Hypothalamus (tissue), 51 donors: ENCODE measurements at places on chromosomes 4 and X.

- no peak for DNase-seq
Measured at GRCh38 chr4:96952610-96953009, 1112.7 kb downstream of the PDHA2 start.

GRCh38 chr4:122555216-122555615 is 65.7 kb downstream of the IL21 start:
- no peak for DNase-seq

GRCh38 chrX:81411517-81411916 is 209.6 kb downstream of the SH3BGRL start:
- no peak for DNase-seq

GRCh38 chr4:111839141-111839540 is 306.1 kb upstream of the FAM241A start:
- no peak for DNase-seq

DNA sequence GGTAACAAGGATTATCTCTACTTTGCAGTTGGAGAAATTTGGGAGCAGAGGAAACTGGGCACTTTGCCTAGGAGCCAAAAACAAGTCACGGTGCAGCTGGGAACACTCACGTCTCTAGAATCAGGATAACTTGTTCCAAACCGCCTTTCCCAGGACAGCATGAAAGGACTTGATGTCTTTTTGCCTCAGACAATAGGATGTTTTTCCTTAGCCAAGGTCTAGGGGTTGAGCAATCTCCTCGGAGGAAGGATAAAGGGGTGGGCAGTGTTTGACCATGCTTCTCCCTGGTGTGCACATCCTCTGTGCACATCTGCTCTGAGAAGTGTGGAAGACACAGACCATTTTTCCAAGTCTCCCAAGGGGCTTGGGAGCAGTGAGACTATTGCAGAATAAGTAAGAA is 1.7 kb upstream of the SPARCL1 start:
- DNase-seq = peak; percentile 28

- DNase-seq = no peak
Measured at GRCh38 chrX:139826065-139827044, 106.5 kb downstream of the ATP11C start.

- no peak for DNase-seq
Measured at GRCh38 chr4:47193179-47193578, 161.8 kb downstream of the GABRB1 start.

- DNase-seq = no peak
Measured at GRCh38 chr4:146165221-146165620, 10.3 kb upstream of the LSM6 start.

DNA sequence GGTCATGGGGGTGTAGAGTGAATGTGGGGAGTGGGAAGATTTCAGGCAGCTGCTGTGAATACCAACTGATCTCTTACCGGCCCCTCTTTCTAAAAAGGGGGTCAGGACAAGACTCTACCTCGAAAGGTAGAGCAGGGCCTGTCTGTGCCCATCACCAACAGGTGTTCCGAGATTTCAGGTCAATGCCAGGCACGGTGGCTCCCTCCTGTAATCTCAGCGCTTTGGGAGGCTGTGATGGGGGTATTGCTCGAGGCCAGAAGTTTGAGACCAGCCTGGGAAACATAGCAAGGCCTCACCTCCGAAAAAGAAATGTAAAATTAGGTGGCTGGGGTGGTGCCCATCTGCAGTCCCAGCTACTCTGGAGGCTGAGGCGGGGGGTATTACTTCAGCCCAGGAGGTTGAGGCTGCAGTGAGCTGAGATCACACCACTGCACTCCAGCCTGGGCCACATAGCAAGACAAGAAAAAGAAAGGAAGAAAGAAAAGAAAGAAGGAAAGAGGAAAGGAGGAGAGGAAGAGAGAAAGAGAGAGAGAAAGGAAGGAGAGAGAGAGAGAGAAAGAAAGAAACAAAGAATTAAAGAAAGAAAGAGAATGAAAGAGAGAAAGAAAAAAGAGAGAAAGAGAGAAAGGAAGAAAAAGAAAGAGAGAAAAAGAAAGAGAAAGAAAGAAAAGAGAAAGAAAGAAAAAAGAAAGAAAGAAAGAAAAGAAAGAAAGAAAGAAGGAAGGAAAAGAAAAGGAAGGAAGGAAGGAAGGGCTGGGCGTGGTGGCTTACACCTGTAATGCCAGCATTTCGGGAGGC is 50.1 kb downstream of the CRLF2 start:
- no peak for DNase-seq

GRCh38 chr4:173091362-173091761 is 77.2 kb upstream of the GALNT7 start:
- no peak for DNase-seq

DNA sequence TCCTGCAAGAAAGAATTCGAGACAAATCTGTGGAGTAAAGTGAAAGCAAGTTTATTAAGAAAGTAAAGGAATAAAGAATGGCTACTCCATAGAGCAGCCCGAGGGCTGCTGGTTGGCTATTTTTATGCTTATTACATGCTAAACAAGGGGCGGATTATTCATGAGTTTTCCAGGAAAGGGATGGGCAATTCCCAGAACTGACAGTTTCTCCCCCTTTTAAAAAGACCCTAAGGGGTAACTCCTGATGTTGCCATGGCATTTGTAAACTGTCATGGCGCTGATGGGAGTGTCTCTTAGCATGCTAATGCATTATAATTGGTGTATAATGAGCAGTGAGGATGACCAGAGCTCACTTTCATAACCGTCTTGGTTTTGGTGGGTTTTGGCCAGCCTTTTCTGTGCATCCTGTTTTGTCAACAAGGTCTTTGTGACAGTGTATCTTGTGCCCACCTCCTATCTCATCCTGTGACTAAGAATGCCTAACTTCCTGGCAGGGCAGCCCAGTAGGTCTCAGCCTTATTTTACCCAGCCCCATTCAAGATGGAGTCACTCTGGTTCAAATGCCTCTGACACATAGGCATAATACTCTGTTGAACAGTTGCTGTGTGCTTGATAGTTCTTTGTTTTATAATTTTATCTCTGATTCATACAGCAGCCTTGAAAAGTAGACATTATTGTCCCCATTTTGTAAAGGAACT is 25.8 kb downstream of the GAB1 start:
- no peak for DNase-seq

- no peak for DNase-seq
Measured at GRCh38 chrX:77060572-77060971, 386.6 kb upstream of the FGF16 start.

- DNase-seq = no peak
Measured at GRCh38 chr4:158610790-158611189, 60.9 kb downstream of the C4orf46 start.

GRCh38 chrX:153945956-153946943 is 1.8 kb upstream of the RENBP start:
- no peak for DNase-seq

- DNase-seq = no peak
Measured at GRCh38 chrX:100591256-100592051, 6.7 kb downstream of the TNMD start.

GRCh38 chr4:77586951-77587383 is 18.7 kb upstream of the CXCL13 start:
- DNase-seq = no peak

- no peak for DNase-seq
Measured at GRCh38 chr4:147516133-147516532, 35.2 kb downstream of the EDNRA start.

- no peak for DNase-seq
Measured at GRCh38 chrX:12975991-12976558, 1.2 kb downstream of the TMSB4X start.

DNA sequence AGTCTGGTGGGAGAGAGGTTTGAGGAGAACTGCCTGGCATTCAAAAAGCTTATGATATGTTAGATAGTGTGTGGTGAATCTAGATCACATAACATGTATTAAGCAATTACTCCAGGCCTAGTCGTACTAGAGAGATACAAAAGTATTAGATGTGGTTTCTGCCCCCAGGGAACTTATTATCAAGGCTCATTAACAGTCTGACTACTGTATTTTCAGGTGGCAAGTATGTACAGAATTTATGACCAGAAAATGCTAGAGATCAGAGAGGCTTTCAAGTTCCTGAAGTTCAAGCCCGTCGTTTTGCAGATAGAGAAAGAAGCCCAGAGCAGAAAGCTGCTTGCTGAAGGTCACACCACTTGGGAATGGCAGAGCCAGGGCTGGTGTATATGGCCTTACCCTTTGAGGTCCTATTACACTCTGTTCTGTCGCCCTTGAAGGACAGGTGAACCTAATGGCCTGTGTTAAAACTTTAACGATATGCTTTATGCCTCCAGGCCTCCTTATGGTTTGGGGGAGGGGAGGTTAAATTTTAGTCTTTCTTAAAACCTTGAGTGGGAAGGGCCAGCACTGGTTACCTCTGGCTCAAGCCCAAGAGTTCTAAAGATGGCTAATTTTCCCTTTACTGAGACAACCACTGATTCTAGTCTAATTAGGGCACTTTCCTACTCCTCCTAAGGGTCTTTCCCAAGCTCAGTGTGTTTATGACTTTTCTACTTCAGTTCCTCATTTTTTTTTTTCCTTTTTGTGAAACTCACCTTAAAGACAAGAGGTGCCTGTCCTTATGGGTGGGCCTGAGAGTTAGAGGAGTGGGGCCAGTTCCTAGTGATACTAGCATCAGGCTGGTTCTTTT is 19.9 kb downstream of the TMEM164 start:
- no peak for DNase-seq

- DNase-seq = no peak
Measured at GRCh38 chrX:1521459-1521956, 15.5 kb downstream of the P2RY8 start.
